ENCODE measurements at places on chromosomes 7 and 10. TPM values are rescaled to one million over a fixed set of nuclear protein-coding genes. Genes with fewer than 3 reads are reported as not detected.

Gene PPP1R9A
- 44.2 TPM for total RNA-seq

DNA sequence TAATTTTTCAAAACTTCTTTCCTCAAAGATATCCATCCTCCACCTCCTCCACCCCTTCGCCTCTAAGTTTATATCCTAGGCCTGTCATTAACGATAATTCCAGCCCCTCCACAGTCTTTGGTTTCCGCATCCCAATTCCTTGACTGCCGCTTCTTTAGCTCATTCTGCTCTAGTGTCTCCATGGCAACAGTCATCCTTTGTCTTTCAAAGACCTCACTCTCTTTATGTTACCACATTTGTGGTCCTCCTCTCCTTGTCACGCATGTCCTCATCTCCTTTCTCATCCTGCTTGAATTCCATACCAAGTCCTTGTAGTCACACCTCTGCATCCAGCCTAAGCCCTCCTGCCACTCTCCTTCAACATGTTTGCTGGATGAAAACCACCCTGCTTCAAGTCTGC is 511.2 kb upstream of the KLF6 start:
- H3K27ac ChIP-seq: no peak overlapping the region
- no peaks in the 10 kb centered on the region for H3K27me3 ChIP-seq
- H3K4me3 ChIP-seq: no peak overlapping the region
- DNase-seq: no peak
- no peaks in the 10 kb centered on the region for H3K4me1 ChIP-seq
- no peaks in the 10 kb centered on the region for H3K36me3 ChIP-seq

DNA sequence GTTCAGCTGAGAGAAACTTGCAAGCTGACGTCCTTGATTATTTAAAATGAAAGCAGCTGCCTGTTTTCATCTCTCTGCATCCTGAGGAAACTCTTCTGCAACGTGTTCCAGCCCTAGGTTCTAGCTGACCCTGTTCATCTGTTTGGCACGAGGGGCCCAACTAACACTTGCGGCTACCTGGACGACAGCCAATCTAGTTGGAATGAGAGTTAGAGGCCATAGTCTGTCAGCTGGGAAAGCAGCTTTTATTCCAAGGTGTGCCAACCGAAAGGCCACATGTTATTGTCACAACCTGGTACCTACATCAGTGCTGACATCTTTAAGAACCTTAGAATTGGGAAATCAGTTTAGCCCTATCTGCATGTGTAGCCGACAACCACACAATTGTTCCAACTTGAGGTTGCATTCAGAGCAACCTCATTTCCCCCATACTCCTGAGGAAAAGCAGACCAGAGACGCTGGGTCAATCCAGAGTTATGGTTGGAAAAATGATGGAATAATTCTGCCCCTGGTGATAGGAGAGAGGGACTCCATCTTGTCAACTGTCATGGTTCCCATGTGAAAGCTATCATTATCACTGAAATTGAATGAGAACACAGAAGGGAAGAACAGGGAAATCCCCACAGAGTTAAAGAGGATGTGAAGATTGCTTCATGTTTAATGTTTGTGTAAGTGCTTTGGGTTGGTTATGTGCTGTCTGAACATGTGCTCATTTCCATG is 121.6 kb downstream of the EGFR start:
- no peak overlapping the region for H3K27ac ChIP-seq
- H3K4me1 ChIP-seq: peaks cover 12% of the 10 kb centered on the region

Gene BLOC1S2
- 4.3 TPM for total RNA-seq

DNA sequence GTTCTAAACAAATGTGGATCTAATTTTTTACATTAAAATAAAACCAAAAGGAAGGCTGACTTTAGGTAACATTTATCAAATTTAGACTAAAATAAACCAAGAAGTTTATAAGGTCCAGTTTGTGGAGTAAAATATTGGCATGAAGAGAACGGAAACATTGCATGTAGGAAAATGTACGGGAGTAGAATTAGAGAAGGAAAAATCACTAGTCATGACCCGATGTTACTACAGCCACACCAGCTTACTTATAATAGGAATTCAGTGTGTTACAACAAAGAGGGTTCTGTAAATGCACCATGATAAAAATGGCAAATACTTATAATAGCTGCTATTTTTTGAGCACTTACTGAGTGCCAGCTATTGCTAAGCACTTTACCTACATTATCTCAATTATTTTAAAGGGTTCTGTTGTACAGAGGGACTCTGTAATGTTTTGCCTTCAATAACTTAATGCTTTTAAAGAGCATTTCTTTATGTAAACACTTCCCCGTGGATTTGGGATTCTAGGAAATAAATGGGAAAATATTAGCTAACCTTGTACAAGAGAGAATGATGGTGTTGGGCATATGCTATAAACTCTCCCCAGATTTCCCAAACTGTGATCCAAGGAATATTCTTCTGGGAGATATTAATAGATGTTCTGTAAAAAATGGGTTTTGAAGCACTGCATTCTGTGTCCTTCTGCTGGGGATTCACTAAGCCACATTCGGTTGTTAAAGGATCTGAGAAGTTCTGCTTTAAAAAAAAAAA is 296.7 kb downstream of the BBS9 start:
- no peaks in the 10 kb centered on the region for H3K36me3 ChIP-seq
- H3K4me3 ChIP-seq: no peak overlapping the region
- no peak for DNase-seq
- no peaks in the 10 kb centered on the region for H3K4me1 ChIP-seq

Gene IFIT5
- total RNA-seq: 11.7 TPM

DNA sequence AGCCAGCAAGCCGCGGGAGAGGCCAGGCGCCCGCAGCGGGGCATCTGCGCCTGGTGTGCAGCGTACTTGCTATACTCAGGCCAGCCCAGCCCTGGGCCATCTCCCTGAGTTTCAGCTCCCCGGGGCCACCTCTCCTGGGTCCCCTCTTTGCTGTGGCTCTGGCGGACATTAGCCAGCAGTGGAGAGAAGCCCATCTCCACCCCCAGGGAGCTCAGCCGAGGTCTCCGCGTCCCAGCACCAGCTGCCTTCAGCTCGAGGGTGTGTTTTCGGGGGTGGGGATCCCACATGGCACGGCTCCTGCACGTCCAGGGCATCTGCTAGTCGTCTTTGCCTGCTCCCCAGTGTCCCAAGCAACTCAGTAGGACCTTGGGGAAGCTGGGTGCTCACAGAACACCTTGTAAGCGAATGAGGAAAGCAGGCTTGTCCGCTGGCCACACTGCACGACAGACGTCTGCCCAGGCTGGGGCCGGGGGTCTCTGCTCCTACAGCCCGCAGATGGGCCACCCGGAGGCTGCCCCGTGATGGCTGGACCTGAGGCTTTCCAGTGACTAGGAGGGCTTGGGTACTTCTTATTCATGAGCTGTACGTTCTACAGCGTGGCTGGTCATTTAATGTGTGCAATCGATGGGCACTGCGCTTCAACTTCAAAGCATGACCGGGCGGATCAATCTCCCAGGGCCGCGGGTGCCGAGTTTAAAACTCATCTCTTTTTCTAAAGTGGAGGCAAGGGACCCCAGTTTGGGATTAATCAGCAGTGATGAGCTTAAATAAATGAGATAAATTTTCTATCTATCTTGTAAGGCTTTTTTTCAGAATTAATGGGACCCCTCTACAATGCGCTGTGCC is 455.7 kb downstream of the DNAJB6 start:
- no peak overlapping the region for H3K27ac ChIP-seq
- no peak for DNase-seq
- no peaks in the 10 kb centered on the region for H3K4me1 ChIP-seq
- no peaks in the 10 kb centered on the region for H3K27me3 ChIP-seq

Measured in body of pancreas (tissue), 4 donors.